Esophagus squamous epithelium (tissue), 5 donors: ENCODE measurements at places on chromosomes 7 and 10.

GRCh38 chr10:7015457-7015856, 395.4 kb downstream of the SFMBT2 start:
- no peaks in the 10 kb centered on the region for H3K27me3 ChIP-seq
- H3K27ac ChIP-seq, result no peak overlapping the region
- H3K4me1 ChIP-seq, result no peaks in the 10 kb centered on the region
- DNase-seq, result no peak
- H3K4me3 ChIP-seq, result no peak overlapping the region

DNA sequence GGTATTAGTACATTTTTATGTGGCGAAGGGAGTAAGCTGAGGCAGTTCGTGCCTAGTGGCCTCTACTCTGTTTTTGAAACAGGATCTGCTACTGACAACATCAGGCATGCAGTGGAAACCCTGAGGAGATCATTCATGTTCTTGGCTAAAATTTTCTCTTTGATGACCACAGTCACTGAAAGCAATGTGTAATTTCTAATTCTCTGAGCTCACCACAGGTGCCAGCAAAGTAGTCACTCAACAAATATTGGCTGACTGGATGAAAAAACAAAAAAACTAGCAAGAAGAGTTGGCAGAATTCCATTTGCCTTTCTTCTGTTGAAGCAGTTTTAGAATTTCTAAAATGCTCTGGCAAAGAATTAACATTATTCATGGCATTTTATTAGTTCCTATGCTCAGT, 176.5 kb upstream of the KCTD7 start:
- no peaks in the 10 kb centered on the region for H3K4me1 ChIP-seq
- no peak overlapping the region for H3K4me3 ChIP-seq
- no peak overlapping the region for H3K27ac ChIP-seq
- no peak for DNase-seq

GRCh38 chr10:91683975-91684374, 51.1 kb upstream of the PPP1R3C start:
- no peak overlapping the region for H3K27ac ChIP-seq
- no peaks in the 10 kb centered on the region for H3K27me3 ChIP-seq
- no peak overlapping the region for H3K4me3 ChIP-seq
- DNase-seq, result no peak

DNA sequence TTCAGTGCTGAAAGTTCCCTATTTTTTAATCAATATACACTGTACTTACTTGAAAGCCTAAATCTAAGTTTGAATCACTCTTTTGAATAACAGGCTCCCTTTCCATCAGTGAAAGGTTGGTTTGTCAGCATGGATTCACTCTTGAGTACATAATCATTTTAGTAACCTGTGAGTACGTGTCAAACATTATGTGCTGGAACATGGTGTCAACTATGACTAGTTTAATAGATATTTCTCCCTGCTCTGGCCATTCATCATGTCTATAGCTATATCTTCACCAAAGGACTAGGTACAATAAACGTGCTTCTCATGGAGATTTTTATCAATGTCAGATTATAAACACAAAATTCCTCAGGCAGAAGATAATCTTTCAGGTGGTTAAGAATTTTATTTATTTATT, 61.7 kb upstream of the MDFIC start:
- H3K27me3 ChIP-seq, result no peaks in the 10 kb centered on the region
- H3K4me1 ChIP-seq, result no peaks in the 10 kb centered on the region
- H3K4me3 ChIP-seq, result no peak overlapping the region
- no peak for DNase-seq
- H3K36me3 ChIP-seq, result no peaks in the 10 kb centered on the region

- H3K4me3 ChIP-seq, result no peak overlapping the region
- no peaks in the 10 kb centered on the region for H3K4me1 ChIP-seq
- H3K36me3 ChIP-seq, result no peaks in the 10 kb centered on the region
- H3K27ac ChIP-seq, result no peak overlapping the region
- no peaks in the 10 kb centered on the region for H3K27me3 ChIP-seq
Measured at GRCh38 chr10:113252650-113253618, 299.9 kb upstream of the HABP2 start.

GRCh38 chr7:114450431-114450830, 35.8 kb downstream of the FOXP2 start:
- no peaks in the 10 kb centered on the region for H3K27me3 ChIP-seq
- H3K4me1 ChIP-seq, result no peaks in the 10 kb centered on the region
- no peak for DNase-seq

- H3K27ac ChIP-seq, result no peak overlapping the region
- no peak overlapping the region for H3K4me3 ChIP-seq
- H3K4me1 ChIP-seq, result no peaks in the 10 kb centered on the region
- no peaks in the 10 kb centered on the region for H3K36me3 ChIP-seq
- H3K27me3 ChIP-seq, result no peaks in the 10 kb centered on the region
Measured at GRCh38 chr7:116836911-116837310, 25.5 kb upstream of the CAPZA2 start.

DNA sequence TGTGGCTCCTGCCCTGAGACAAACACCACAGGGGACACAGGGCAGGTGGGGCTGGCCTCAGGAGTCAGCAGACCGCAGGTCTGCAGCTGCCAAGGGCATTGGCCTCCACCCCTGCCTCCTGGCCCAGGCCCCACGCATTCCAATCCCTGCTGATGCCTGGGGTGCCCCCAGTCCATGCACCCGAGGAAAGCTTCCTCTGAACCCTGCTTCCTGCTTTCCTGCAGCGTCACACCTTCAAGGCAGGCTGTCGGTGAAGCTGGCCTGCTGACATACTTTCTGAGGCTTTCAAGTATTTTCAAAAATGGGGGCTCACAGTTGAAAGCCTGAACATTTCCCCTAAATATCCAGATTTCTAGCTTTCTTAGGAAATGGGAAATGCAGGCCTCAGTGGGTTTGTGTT, 22.5 kb upstream of the ANTXRL start:
- DNase-seq, result no peak
- no peak overlapping the region for H3K27ac ChIP-seq
- no peak overlapping the region for H3K4me3 ChIP-seq
- no peaks in the 10 kb centered on the region for H3K27me3 ChIP-seq
- no peaks in the 10 kb centered on the region for H3K4me1 ChIP-seq

DNA sequence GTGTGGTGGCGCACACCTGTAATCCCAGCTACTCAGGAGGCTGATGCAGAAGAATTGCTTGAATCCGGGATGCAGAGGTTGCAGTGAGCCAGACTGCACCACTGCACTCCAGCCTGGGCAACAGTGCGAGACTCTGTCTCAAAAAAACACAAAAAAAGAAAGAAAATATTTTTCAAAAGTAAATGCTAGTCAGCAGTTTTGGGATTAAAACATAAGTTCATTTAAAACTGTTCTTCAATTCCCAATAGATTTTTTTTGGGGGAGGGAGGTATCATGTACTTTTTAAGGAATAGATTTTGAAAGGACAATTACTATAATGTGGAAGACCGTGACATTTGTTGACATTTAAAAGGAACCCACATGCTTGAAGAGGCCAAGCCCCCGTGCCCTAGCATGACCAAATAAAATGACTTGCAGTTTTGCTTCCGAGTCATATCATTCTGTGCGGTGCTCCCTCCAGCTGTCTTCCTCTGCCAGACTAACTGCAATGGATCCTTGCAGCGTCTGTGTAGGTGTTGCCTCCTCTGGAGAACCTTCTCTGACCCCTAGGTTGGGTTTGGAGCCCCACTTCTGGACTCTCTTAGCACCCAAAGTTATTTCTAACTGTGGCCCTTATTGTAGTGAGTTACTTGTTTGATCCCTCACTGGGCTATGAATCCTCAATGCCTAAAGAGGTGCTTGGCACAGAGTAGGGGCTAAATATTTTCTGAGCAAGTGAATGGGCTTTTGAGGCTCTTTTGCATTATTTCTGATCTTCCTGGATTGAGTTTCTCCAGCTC, 17.4 kb upstream of the HPS1 start:
- no peaks in the 10 kb centered on the region for H3K36me3 ChIP-seq
- H3K4me1 ChIP-seq, result peaks cover 3% of the 10 kb centered on the region
- no peak overlapping the region for H3K4me3 ChIP-seq
- DNase-seq, result no peak
- H3K27me3 ChIP-seq, result no peaks in the 10 kb centered on the region
- no peak overlapping the region for H3K27ac ChIP-seq

DNA sequence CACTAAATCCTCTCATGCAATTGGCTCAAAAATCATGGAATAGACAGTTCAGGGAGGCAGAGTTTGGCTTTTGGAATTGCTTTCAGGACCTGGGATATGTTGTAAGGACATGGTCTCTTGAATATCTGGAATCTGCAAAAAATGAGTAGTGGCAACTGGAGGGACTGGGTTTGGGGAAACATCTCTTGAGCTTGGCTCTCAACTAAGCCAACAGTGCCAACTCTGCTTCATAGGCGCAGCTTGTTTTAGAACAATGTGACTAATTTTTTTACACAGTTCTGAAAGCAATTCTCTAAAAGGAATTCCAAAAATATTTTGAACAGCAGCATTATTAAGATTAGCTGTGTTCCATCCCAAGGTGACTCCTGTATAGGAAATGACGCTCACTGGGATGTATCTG, 121.5 kb upstream of the DPP6 start:
- no peak overlapping the region for H3K27ac ChIP-seq
- no peak overlapping the region for H3K4me3 ChIP-seq
- DNase-seq, result no peak
- no peaks in the 10 kb centered on the region for H3K27me3 ChIP-seq
- no peaks in the 10 kb centered on the region for H3K36me3 ChIP-seq

DNA sequence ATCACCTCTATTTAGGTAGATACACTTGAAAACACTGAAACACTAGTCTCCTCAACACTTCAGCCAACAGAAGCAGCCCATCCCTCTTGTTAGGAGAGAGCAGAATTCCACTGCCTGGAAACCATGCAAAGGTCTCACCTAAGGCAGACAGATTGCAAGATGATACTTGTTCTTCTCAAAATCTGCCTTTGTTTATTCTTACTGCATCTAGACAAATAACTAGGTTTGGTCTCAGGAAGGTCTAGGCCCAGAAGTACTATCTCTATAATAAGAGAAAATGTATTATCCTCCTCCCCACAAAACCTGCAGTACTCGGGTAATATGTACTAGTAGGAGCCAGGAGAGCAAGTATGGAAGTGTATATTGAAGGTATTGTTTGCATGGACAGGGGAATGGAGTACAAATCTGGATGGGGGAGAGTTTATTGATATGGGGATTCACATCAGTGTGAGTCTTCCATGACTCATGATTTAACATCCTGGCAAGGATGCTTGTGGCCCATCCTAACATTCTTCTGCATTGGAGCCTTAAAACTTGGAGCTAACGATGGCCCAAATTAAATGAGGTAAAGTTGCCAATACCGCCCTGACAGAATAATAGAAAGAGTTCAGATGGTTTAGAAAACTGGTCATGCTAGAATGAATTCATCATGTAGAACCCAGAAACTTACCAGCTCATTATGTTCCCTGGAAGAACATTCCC, 109.2 kb downstream of the EPC1 start:
- no peak overlapping the region for H3K27ac ChIP-seq
- H3K4me3 ChIP-seq, result no peak overlapping the region
- DNase-seq, result no peak
- H3K4me1 ChIP-seq, result peaks cover 6% of the 10 kb centered on the region

DNA sequence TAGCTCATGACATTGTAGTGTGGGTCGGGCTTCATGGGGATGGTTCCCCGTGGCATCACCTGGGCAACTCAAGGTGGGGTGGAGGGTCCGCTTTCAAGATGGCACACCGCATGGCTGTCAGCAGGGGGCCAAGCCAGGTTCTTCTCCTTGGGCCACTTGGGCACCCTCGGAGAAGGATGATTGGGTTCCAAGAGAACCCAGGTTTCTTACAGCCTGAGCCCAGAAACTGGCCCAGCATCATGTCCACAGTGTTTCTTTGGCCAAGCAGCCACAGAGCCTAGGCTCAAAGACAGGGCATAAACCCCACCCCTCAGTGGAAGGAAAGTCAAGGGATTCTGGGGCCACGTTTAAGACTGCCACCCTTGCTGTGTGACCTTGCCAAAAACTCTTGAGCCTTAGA, 110.6 kb downstream of the PTPN20 start:
- no peak for DNase-seq
- no peak overlapping the region for H3K27ac ChIP-seq
- H3K36me3 ChIP-seq, result no peaks in the 10 kb centered on the region
- no peak overlapping the region for H3K4me3 ChIP-seq

GRCh38 chr10:130719448-130719752, 583.2 kb downstream of the GLRX3 start:
- H3K4me1 ChIP-seq, result no peaks in the 10 kb centered on the region
- no peaks in the 10 kb centered on the region for H3K27me3 ChIP-seq
- no peaks in the 10 kb centered on the region for H3K36me3 ChIP-seq

GRCh38 chr10:127614484-127615017, 65.4 kb downstream of the NPS start:
- H3K36me3 ChIP-seq, result no peaks in the 10 kb centered on the region
- H3K4me3 ChIP-seq, result no peak overlapping the region
- H3K27me3 ChIP-seq, result no peaks in the 10 kb centered on the region
- no peak for DNase-seq
- no peak overlapping the region for H3K27ac ChIP-seq
- no peaks in the 10 kb centered on the region for H3K4me1 ChIP-seq

GRCh38 chr10:15735763-15736162, 16.0 kb upstream of the ITGA8 start:
- no peak overlapping the region for H3K4me3 ChIP-seq
- no peak for DNase-seq
- no peak overlapping the region for H3K27ac ChIP-seq
- H3K36me3 ChIP-seq, result no peaks in the 10 kb centered on the region
- H3K27me3 ChIP-seq, result no peaks in the 10 kb centered on the region
- peaks cover 8% of the 10 kb centered on the region for H3K4me1 ChIP-seq

- H3K27me3 ChIP-seq, result no peaks in the 10 kb centered on the region
- no peaks in the 10 kb centered on the region for H3K36me3 ChIP-seq
- DNase-seq, result no peak
- peaks cover 53% of the 10 kb centered on the region for H3K4me1 ChIP-seq
Measured at GRCh38 chr10:125064681-125065492, 95.5 kb downstream of the CTBP2 start.

DNA sequence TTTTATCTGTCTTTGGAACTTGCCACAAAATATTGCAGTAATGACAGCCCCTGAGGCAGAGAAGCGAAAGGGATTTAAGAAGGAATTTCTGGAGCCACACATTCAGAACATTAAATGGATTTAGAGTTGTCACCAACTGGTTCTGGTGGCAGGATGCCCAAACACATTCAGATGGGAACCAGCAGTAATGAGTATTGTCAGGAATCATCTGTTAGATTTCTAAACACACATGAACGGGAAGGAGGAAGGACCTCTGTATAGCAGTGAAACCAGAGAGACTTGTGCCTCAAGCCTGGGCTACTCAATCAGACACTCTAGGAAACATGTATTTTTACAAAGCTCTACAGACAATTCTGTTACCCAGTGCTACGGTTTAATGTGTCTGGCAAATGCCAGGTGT, 103.8 kb upstream of the CCNY start:
- no peaks in the 10 kb centered on the region for H3K4me1 ChIP-seq
- H3K27me3 ChIP-seq, result no peaks in the 10 kb centered on the region
- no peaks in the 10 kb centered on the region for H3K36me3 ChIP-seq
- no peak overlapping the region for H3K27ac ChIP-seq
- DNase-seq, result no peak

GRCh38 chr7:112423987-112424386, 26.3 kb upstream of the IFRD1 start:
- H3K4me3 ChIP-seq, result no peak overlapping the region
- H3K27ac ChIP-seq, result no peak overlapping the region
- no peaks in the 10 kb centered on the region for H3K4me1 ChIP-seq
- no peaks in the 10 kb centered on the region for H3K27me3 ChIP-seq
- no peaks in the 10 kb centered on the region for H3K36me3 ChIP-seq
